ENCODE measurements at places on chromosomes 3 and 15.

DNA sequence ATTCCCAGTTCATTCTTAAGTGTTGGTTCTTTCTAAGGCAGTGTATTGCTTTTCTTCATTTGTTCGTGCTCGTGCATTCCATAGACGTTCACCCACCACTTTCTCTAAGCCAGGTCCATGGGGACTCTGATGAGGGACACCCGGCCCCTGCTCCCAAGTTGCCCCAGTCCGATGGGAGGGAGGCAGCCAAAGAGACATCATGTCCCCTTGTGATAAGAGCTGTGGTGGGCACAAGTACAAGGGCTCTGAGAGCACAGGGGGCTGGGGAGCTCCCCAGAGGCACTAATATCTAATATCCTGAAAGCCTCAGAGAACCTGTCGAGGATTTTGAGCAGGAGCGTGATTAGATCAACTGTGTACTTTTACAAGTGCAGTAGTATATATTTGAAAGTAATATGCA lies 6.3 kb downstream of the SPSB4 start:
- DNase-seq = no peak

DNA sequence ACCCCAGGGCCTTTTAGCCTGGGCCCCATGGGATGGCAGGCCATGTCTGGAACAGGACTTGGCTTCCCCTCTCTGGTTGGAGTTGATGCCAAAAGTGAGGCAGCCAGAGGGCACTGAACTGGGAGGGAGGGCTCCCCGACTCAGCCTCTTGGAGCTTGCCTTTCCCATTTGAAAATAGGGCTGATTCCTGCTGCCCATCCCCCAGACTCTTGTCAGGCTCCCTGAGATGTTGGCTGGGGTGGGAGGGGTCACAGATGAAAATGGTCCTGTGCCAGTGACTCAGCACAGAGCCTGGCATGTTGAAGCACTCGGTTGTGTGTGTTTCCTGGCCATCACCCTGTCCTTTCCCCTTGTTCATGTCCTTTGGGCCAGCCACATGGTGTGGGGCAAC lies 6.6 kb downstream of the PPCDC start:
- peak; percentile 11 for DNase-seq

DNA sequence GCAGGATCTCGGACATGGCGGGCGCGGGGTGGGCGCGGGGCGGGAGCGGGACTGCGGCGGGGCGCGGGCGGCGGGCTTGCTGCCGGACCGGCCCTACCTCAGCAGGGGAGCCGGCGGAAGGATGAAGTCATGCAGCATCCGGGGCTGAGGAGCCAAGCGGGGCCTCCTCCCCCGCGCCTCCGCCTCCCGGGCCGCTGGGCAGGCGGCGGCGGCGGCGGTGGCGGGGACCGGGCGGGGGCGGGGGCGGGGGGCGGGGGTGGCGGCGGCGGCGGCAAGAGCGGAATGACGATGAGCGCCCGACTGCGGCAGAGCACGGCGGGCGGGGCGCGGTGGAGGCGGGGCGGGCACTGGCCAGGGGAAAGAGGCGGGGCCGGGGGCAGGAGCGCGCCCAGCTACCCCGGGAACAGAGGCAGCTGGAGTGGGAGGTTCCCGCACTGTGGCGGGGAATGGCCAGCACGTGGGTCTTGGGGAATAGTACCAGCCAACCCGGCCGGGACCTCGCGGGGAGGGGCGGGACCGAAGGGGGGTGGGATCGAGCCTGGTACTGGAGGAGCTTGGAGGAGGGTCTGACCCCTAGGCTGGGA lies at the start of gene CAMK2N2:
Gene CAMK2N2, minus strand, starts transcription at position 284 of the 584 bp plus-strand sequence. Its CDS starts 268 bp downstream, at position 16.
- peak; percentile 86 for DNase-seq

- no peak for DNase-seq
Observed at GRCh38 chr3:127590282-127590592, 296 bp downstream of the TPRA1 start.

GRCh38 chr3:64837986-64838735 lies 150.4 kb upstream of the ADAMTS9 start:
- DNase-seq = peak; percentile 32

DNA sequence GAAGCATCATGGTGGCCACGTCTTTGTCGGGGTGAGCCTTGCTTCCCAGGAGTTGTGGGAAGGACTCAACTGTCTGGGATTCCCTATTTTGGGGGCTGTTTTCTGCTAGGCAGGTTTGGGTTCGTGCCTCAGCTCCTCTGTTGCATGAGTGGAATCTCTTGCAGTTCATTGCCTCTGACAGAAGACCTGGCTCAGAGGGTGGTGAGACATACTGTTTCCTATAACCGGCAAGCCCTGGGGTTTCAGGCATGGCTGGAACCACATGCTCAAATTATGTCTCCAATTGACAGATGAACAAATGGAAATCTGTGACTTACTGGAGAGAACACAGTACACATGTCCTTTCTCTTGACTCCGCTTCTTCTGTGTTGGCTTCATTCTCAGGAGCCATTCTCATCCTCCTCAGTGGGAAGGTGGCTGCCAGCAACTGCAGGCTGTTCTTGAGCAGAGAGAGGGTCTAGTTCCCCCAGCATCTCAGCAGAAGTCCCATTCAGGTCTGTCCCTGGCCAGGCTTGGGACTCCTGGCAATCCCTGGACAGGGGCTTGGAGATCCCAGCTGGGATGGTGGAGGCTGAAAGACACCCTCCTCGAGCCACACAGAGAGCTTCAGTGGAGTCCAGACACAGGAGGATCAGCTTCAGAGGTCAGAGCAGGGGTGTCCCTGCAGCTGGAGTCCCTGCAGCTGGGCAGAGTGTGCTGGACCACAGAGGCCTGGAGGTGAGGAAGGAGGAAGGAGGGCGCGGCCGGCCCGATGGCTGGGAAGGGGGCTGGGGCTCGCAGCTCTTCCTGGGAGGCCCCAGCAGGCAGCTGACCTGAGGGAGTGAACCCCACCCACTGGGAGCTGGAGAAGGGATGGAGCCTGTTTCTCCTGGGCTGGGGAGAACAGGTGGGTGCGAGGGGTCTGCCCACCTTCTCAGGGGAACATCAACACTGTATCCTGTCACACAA lies 97.6 kb downstream of the LSM3 start:
- no peak for DNase-seq

- no peak for DNase-seq
Observed at GRCh38 chr15:42155546-42156242, 742 bp downstream of the PLA2G4F start.

DNA sequence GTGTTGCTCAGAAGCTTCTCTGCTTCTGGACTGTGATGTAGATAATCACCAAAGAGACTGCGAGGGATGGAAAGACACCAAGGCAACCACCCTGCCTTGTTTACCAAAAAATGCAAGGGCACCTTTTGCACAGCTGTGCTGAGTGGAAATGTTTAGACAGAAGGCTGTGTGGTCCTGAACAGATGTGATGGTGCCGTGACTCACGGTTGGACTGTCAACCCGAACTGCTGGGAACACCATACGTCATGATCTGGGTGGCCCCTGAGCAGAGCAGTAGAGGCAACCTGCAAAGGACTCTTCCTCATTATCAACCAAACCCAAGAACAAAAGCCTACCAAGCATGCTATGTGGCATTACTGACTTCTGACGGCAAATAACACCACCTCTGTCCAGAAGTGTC lies 61.3 kb upstream of the LPP start:
- no peak for DNase-seq

DNA sequence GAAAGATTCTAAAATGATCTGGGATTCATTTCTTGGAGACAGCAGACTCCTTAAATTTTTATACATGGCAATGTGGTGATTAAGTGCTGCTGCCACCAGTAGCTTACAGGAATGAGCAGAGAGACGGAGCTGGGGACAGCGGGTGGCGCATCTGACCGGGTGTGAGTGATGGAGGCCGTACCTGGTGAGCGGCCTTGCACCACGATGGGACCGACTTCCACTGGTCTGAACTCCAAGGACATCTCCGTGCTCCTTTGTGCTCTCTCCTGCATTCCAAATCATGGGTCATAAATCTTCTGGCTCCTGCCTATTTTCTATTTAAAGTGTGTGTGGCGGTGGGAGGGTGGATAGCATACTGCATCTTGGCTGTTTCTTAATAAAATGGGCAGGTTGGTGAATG lies 262.6 kb downstream of the ABHD5 start:
- DNase-seq = no peak

DNA sequence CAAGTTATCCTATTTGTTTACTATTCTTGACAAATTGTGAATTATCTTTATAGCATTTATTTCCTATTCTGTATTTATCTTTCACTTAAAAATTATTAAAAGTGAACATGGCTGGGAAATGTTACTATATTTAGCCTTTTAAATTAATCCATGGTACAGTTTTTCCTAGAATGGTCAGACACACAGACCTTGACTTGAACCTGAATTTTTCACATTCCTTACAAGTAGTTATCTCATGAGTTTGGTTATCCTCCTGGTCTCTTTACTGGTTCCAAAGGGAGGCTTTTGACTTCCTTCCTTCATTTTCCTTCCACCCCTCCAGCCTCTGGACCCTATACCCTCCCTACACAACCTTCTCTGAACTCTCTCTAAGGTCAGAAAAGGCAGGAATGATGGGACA lies 280.6 kb downstream of the SATB1 start:
- no peak for DNase-seq

DNA sequence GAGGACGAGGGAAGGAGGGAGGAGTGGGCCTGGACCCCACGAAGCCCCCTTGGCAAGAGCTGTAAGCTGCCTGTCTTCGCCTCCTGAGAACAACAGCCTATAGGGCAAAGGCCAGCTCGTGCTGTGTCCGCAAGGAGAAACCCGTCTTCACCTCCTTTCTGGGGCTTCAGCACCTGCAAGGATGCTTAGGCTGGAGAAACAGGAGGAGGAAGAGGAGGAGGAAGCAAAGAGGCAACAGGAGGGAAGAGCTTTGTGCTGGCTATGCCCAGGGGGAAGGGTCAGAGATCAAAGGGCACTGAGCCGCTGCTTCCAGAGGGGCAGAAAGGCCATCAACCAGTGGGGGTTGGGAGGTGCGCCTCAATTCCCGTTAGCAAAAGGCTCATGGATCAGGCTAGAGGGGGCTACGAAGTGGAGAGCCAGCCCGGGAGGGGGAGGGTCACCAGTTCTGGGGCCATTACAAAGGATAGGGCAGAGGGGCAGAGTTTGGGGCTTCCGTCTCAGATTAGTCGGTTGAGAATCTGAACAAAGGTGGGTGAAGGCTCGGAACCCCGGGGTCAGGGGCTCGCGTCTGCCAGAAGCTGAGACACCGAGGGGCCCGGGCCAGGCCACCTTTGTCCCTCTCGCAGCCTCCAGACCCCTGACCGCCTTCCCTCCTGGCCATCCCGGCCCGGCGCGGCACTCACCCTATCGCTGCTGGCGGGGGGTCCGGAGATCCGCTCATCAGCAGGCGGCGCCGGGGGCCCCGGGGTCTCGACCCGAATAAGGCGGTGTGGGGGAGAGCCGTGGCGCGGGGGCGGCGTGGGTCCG lies 792 bp downstream of the SHF start:
- peak; percentile 54 for DNase-seq

GRCh38 chr3:59609657-59610348 lies 560.0 kb upstream of the CFAP20DC start:
- peak; percentile 58 for DNase-seq

GRCh38 chr3:126431103-126431534 lies 36.4 kb downstream of the CFAP100 start:
- DNase-seq = no peak

- DNase-seq = no peak
Observed at GRCh38 chr3:173275740-173276139, 121.8 kb upstream of the NLGN1 start.

DNA sequence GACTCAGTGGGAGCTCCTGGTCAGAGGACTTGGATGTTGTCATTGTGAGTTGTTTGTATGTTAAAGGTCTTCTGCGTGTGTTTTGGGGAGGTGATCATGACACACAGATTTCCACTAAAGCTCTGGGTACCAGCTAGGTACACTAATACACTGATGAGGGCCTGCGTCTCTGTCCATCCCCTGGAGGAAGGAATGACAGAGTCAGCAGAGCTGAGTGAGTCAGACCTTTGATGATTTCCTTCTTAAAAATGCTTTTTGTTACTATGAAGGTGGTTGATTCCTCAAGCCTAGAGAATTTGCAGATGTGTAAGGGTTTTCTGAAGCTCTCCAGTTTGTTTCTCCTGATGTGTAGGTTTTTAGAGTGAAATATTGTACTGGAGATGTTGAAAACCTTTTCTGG lies 424.1 kb upstream of the TPM1 start:
- no peak for DNase-seq

- no peak for DNase-seq
Observed at GRCh38 chr3:364287-364686, 167.7 kb downstream of the CHL1 start.

- DNase-seq = no peak
Observed at GRCh38 chr3:197231321-197231720, 67.1 kb downstream of the DLG1 start.

DNA sequence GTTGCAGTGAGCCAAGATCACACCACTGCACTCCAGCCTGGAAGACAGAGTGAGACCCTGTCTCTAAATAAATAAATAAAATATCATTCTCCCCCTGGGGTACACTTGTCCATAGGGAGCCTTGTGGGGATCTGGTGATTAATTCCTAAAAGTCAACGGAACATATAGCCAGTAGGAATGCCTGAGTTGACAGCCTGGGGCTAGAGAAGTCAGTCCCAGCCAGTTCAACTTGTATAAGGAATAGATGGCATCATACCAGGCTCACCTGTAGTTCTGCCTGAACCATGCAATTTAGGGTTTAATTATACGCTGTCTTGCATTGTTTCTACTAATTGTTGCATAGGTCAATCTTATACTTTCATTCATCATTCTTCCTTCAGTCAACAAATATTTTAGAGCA lies 5.9 kb upstream of the BOC start:
- DNase-seq = no peak

DNA sequence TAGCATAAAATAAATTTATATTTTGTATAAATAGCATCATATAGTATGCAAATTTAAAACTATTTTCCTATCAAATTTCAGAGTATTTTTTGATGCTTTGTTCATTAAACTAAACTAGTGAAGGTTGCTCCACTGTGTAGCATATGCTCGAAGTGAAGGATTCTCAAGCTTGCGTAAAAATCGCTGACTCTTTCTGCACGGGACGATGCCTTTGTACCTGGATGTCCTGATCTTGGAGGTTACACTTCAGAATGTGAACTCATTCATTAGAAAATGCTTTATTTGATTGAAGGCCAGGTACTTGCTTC lies 305.0 kb downstream of the WDR72 start:
- DNase-seq = no peak

- DNase-seq = no peak
Observed at GRCh38 chr15:51496246-51496645, 126.3 kb downstream of the DMXL2 start.

GRCh38 chr15:80367094-80367493 lies 37.1 kb upstream of the ARNT2 start:
- DNase-seq = no peak

DNA sequence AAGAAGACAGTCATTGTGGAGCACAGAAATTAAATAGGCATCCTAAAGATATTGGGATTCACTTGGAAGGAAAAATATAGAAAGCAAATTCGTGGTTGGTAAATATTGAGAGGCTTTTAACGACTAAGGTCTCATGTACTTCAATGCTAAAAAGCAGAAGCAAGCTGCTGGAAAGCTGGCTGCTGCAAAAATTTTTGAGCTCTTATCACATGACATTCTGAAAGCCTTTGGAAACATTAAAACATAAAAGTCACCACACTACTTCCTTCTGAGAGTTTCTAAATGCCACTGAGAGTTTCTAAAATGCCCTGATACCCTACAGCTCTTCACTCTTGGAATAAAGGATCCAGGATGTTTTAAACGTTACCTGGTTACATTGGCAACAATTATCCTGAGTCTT lies 39.0 kb upstream of the CBLB start:
- no peak for DNase-seq
